Spinal cord (tissue), 10 donors: ENCODE measurements at places on chromosomes 13 and 19. TPM values are rescaled to one million over a fixed set of nuclear protein-coding genes. Genes with fewer than 3 reads are reported as not detected.

- no peak for DNase-seq
Measured at GRCh38 chr19:33689138-33689746, 67.5 kb downstream of the CHST8 start.

DNA sequence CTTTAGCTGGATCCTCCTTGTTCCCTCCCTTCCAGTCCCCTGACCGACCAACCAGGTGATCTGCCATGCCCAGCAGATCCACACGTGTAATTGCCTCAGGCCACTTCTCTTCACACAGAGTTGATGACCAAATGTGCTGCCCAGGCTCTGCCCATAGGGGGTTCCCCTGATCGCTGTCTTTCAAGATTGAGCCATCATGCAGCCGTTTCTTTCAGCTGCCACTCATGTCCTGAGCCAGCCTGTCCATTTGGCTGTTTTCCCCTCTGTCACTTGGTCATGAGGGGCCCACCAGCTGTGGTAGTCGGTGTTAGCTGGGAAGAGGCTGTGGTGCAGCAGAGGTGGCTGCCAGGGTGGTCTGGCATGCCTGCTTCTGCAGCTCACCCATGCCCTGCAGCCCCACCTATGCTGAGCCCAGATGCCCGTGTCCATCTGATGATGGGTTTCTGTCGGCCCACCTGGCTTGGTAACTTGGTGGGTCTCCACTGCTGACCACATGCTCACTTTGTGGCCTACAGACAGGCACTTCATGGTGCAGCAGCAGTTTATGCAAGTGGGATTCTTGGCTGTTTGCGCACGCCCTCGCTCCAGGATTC lies 35.6 kb upstream of the GPR183 start:
- DNase-seq, result no peak

- no peak for DNase-seq
Measured at GRCh38 chr19:33075519-33075918, 5.5 kb upstream of the GPATCH1 start.

DNA sequence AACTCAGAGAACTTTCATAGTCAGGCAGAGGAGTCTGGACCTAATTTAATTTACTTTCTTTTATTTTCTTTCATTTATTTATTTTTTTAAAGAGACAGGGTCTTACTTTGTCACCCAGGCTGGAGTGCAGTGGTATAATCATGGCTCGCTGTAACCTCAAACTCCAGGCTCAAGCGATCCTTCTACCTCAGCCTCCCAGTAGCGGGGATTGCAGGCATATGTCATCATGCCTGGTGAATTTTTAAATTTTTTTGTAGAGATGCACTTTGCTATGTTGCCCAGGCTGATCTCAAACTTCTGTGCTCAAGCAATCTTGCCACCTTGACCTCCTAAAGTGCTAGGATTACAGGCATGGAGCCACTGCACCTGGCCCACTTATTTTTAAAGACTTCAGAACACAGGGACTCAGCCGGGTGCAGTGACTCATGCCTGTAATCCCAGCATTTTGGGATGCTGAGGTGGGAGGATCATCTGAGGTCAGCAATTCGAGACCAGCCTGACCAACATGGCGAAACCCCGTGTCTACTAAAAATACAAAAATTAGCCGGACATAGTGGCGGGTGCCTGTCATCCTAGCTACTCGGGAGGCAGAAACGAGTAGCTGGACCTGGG lies 50.6 kb downstream of the KLF5 start:
- no peak for DNase-seq

The HOMER3 gene
- polyA plus RNA-seq, result 37.6 TPM
